Glutamatergic neuron (in vitro differentiated cells): ENCODE measurements at places on chromosomes 6 and 20.

DNA sequence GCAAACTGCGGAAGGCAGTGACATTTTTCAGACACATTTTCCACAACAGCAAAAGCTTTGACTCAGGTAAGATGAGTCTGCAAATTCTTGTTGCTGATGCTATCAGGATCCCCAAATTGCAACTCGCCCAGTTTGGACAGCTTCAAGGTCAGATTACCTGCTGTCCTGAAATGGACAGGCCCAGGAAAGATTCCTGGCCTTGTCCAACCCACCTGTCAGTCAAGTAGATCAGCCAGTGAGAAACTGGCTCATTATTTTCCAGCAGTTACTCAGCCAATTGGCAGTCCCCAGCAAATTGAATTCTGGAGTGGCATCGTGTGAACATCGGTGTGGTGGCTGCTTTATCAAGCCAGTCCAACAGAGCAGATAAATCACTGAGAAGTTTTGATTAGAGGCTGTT is 84.5 kb upstream of the SNAP25 start:
- no peak for DNase-seq

- DNase-seq: no peak
These were observed 420.3 kb upstream of the FLRT3 start for GRCh38 chr20:14757728-14758127.

DNA sequence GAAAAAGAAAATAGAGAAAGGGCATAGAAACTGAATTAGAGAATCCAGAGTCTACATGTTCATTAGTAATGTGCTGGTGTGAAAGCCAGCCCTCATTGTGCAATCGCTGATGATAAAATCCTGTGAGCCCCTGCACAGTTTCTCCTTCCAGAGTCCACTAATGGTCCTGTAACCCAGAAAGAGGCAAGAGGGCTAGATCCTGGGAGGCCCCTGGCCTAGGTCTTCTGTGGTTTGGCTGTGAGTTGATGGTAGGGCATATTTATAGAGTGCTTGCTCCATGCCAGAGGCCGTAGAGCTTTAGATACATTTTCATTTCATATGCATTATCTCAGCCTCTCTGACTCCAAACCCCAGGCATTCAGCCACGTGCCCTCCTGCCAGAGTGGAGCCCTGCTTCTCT is 94.9 kb upstream of the MTHFD1L start:
- DNase-seq: no peak

- DNase-seq: no peak
These were observed 272.2 kb downstream of the KCNQ5 start for GRCh38 chr6:72894091-72894490.

DNA sequence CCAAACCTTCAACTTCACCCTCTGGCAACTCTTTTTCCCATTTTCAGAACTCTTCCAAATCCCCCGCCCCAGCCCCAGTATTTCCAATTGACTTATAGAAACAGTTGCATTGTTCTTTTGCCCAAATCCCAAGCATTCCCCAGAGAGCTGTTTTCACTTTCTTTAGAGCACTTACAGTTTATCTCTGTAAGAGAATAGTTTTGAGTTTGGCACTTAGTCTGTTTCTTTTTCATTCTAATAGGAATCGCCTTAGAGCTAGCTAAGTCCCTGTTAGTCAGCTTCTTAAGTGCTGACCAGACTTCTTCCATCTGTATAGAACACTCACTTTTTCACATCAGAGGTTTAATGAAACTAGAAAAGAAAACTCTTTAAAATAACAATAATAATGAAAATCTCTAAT is 374.2 kb upstream of the FLRT3 start:
- no peak for DNase-seq

DNA sequence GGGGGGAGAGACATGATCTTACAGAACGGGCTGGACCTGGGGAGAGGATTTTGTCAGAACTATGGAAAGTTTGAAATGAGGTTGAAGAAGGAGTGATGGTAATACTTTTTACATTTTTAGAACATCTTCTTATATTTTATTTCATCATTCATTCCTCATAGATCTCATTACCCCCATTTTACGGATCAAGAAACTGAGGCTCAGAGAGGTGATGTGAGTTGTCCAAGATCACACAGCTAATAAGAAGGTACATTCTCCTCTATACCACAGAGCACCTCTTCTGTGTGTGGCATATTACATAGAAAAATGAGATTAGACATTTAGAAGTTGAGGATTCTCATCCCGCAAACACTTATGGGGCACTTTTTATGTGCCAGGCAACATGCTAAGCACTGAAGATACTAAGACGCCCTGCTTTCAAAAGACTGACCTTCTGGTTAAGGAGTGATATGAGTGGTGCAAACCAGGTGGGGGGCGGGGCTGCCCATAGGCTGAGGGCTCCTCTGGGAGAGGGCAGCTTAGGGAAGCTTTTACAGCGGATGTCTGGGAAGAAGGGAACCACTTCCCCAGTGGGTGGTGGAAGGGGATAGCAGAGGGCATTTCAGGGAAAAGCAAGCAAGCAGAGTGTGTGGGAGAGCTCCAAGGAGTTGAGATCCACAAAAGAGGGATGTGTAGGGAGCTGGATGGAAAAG is 17.4 kb upstream of the RNF39 start:
- DNase-seq: no peak

DNA sequence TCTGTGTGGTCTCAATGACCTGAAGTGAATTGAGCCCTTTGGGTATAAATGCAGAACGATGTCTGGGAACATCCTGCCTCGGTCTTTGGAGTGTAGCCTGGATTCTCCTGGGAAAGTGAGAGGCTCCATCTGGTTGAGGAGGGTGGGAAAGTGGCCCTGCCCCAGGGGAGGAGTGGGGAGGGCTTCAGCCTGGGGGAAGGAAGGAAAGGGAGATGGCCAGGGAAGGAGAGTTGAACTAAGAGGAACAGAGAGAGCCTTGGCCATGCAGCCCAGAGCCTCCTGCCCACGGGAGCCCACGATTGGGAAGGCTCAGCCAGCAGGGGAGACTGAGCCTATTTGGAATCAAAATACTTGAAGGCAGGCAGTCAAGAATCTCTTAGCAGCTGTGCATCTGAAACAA is 2.3 kb upstream of the EPB41L1 start:
- DNase-seq: peak; percentile 66

GRCh38 chr6:43575105-43575771 is 600 bp downstream of the XPO5 start:
- DNase-seq: peak; percentile 52

- no peak for DNase-seq
These were observed 69.8 kb downstream of the ZHX3 start for GRCh38 chr20:41247523-41248367.

- no peak for DNase-seq
These were observed 1.2 kb upstream of the EDN1 start for GRCh38 chr6:12288914-12289313.
